SK-N-SH (cell line): ENCODE measurements at places on chromosomes 6 and 20. TPM values are rescaled to one million over a fixed set of nuclear protein-coding genes. Genes with fewer than 3 reads are reported as not detected.

DNA sequence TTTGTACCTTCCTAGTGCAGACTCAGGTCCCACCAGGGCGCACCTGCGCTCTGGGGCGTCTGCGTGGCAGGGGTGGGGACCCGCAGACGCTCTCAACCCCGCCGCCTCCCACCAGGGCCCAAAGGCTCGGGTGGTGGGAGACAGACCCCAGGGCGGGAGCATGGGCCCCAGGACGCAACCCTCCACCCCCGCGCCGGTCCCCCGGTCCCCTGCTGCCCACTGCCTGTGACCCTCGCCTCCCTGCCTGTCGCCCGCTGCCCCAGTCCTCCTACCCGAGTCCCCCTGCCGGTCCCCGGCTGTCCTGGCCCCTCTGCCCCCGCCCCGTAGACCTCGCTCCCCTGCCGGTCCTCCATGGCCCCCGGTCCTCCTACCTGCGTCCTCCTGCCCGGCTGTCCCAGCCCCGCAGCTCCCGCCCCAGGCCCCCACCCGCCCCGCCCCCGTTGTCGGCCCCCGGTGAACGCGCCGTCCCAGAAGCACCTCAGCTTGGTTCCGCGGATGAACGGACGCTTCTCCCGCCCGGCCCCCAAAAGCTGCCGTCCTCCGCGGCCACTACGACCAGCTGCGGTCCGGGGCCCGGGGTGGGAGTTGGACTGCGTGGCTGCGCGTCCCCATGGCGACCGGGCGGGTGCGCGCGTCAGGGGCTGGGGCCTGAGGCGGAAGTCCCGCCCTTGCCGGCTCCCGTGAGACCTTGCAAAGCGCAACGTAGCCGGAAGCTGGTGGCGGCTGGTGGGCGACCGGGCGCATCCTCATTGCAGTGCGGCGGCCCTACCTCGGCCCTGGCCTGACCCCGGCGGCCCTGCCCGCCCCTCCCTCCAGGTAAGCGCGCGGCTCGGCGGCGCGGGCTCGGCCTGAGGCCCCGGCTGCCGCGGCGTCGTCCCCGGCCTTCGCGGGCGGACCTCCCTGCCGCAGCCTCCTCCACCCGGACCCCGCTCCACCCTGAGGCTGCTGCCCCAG, at the start of gene ARFGAP1:
Gene ARFGAP1 (plus strand): TSS at position 709 of the 954 bp plus-strand sequence. CDS start 2,768 bp downstream, outside the sequence.
- peak; percentile 99 for DNase-seq

GRCh38 chr20:5122873-5123260, 3.1 kb upstream of the PCNA start:
- no peak for DNase-seq

DNA sequence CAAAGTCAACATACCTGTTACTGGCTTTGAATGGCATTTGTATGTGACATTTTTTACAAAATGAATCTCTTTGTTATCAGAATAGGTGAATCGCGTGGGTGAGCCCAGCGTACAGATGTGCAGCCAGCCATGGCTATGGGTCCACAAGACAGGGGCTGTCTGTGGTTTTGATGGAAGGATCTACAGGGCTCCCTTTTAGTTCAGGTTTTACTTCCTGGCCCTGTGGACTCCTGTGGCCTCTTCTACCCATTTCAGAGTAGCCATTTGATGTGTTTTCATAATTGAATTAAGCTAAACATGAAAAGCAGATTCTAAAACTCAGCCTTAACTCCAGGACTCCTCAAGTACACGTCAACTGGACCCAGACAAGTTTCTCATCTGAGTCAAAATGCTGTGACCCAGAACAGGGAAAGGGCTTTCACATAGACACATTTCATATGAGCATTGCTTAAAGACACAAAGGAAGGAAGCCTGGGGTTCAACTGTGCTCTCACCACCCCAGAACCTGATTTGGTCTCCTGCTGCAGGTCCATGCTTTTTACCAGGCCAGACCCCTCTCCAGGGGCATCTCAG, 105.3 kb upstream of the NAA20 start:
- DNase-seq = no peak

DNA sequence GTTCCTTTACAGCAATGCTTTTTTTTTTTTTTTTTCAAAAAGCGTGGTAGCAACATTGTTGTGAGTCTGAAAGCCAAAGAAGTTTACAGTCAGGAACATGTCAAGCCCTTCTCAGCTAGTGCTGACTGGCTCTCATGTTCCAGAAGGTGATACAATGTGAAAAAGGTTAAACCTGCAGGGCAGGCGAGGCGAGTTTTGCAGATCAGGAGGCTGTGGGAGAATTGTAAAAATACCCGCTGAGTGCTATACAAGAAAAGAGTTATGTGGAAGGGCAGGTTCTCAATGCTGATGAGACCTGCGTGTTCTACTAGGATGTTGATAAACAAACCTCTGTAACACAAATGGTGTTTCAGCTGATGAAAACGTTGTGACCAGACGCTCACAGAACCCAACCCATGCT, 30.9 kb upstream of the RPP40 start:
- no peak for DNase-seq

GRCh38 chr6:141878686-141879085, 254.0 kb upstream of the GJE1 start:
- no peak for DNase-seq

Gene SLC22A7
- polyA plus RNA-seq = not detected in 2 replicates

Gene QRSL1
- polyA plus RNA-seq = 5.7 and 7.6 TPM in 2 replicates
